ENCODE measurements at places on chromosomes 6 and 20.

- DNase-seq: no peak
These were observed 517.8 kb downstream of the PKHD1 start for GRCh38 chr6:51569594-51569993.

GRCh38 chr6:16257999-16258708 lies 19.8 kb downstream of the GMPR start:
- DNase-seq: no peak

DNA sequence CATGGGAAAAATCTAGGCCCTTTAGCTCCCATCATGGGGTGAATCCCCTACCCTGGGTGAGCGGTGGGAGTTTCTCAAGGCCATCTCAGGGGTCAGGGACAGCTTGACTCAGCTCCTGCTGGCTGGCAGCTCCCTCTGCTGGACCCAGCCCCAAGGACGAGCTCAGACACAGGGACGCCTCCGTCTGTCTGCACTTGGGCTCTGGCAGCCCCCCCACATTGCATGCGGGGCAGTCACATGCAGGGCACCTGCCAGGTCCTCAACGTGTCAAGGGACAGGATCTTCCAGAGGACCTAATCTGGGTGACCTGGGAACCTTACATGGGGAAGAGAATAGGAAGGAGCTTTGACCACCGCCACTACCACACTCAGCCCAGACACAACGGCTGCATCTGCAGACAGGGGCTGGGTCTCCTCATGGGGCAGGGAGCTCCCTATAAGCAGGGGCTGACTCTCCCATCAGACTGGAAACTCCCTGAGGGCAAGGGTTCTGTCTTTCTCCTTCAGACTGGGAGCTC lies 173.4 kb downstream of the MRPL14 start:
- no peak for DNase-seq

GRCh38 chr20:35316086-35316485 lies 23.9 kb upstream of the FAM83C start:
- DNase-seq: no peak

DNA sequence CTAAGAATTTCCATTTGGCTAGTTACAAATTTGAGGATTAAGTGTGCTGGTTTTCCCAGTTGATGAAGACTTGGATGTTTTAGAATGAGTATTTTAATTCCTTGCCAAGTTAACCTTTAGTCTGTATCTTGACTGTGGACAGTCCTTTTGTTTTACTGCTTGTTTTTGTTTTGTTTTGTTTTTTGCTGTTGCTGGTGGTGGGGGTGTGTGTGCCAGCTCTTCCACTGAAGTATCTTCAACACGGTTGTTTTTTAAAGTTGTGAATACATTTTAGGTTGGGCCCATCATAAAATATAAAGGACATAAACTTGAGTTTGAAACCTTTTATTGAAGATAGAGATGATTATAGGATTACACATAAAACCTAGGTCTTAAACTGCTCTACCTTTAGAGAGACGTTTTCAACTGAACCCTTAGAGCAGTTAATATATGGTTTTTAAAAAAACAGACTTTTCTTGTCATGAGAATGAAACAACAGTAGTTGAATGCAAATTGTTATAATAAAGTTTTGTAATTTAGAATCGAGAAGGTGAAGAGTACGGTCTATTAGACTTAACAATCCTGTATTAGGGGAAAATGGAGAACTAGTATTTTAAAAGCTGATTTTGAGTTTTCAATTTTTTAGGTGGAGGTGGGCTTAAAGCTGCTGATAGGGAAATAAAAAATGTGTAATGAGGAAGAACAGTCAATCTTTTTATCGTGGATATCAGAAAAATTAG lies 4.0 kb downstream of the QKI start:
- no peak for DNase-seq

- peak; percentile 60 for DNase-seq
These were observed 152.4 kb upstream of the COL21A1 start for GRCh38 chr6:56399672-56400263.

GRCh38 chr20:30985386-30985785 lies 272.1 kb upstream of the DEFB115 start:
- DNase-seq: no peak

- DNase-seq: no peak
These were observed 64.7 kb downstream of the ARHGAP18 start for GRCh38 chr6:129645106-129645829.

- DNase-seq: no peak
These were observed 76.8 kb downstream of the MAFB start for GRCh38 chr20:40612247-40612646.

GRCh38 chr6:143323729-143324470 lies 126.6 kb downstream of the ADAT2 start:
- DNase-seq: no peak

GRCh38 chr6:137846772-137847313 lies 20.2 kb upstream of the TNFAIP3 start:
- DNase-seq: no peak

- DNase-seq: no peak
These were observed 3.4 kb downstream of the NUDT3 start for GRCh38 chr6:34389034-34389433.

DNA sequence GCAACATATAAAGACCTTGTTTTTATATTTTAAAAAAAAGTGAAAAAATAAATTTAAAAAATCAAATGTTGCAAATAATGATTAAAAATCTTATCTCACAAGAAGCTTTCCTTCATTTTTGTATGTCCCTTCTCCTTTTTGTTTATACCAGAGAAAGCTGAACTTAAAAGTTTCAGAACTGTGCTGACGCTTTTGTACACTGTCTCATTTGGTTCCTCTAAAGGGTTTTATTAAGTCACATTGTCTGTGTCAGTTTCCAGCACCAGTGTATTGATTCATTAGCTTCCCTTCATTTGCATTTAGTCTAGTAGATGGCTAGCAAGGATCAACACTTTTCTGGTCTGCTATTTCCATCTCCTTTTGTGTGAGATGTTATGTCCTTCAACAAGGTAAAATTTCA lies 6.7 kb downstream of the PCED1A start:
- no peak for DNase-seq

All from NCI-H774 (cell line).